Tibial nerve (tissue), 4 donors: ENCODE measurements at places on chromosomes 1 and 21.

GRCh38 chr1:244779410-244779809, 56.0 kb upstream of the COX20 start:
- DNase-seq = no peak

DNA sequence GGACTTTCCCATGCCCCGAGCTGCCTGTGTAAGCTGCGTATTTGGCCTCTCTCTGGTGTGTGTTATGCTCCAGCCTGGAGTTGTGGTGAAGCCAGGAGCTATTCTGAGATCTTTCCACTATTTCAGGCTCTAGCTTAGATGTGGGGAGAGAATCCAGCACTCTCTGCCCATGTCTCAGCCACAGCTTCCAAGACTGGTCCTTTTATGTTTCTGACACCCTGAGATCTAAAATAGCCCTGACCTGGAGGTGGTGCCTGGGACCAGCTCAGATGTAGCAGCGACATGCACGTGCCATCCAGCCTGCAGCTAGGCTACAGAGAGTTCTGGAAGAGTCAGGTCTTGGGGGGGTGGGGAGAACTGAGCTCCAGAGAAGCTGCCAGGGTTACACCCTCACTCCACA, 76.5 kb downstream of the TENT5C start:
- DNase-seq = no peak

- DNase-seq = no peak
These were observed 721 bp downstream of the PBXIP1 start for GRCh38 chr1:154955039-154955717.

GRCh38 chr1:13677896-13678295, 22.1 kb upstream of the PRDM2 start:
- no peak for DNase-seq

DNA sequence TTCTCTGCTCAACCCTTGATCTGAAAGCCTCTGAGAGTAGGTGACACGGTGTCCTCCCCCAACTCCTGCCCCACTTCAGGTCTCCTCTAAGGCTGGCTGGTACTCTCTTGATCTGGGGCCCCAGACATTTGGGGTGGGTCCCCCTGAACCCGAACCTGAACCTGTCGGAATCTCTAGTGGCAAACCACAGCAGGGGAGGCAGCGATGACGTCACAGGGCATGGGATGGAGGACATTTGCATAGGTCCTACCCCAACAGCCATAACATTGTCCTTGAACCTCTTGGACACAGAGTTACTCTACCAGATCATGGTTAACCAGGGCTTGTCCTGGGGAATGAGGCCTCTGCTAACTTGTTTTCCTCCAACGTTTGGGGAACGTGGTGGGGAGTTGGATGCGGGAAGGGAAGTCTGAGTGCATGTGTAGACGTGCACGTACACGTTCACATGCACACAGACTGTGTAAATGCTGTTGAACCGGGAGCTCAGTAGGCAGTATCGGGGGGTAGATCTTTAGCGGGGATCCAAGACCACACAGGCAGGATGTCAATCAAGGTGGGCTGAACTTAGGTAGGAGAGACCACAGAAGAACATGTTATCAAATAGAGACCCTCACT, 32.4 kb downstream of the CITED4 start:
- no peak for DNase-seq

GRCh38 chr1:156368889-156369684, at the start of gene RHBG:
RHBG (plus strand) TSS chr1:156369211; CDS start chr1:156369250, 39 bp downstream.
- no peak for DNase-seq

GRCh38 chr1:1599030-1599934, 653 bp downstream of the FNDC10 start:
- no peak for DNase-seq

GRCh38 chr1:47669081-47669585, 231.3 kb downstream of the FOXD2 start:
- DNase-seq = no peak

DNA sequence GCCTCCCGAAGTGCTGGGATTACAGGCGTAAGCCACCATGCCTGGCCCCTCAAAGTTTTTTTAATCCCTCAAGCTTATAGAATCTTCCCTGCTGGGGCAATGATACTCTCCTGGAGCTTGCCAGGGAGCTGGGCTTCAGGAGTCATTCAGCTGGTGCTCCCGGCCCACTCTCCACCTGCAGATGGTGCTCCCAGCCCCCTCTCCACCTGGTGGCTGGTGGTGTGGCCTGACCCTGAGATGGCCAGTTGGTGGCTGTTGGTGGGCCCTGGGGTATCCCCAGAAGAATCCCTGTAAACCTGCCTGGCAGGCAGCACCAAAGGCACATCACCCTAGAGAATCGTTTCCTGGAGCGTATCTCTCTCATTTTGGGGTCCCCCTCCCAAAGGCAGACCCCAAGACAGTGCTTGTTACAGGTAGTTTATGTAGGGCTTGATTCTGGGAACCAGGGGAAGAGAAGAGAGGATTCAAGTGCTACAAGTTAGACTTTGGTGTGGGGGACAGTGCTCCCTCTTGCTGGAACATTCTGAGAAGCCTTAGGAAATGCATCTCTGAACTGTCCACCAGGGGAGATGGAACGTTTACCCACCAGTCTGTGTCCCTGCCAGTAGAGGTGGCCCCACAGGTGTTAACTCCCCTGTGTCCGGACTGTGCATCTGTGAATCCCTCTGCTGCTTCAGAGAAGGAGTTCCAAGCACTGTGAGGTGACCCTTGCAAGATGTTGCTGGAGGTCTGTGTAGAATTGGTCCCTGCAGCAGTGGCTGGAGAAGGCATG, 29.1 kb upstream of the ACTL8 start:
- DNase-seq = no peak

GRCh38 chr1:119729044-119729443, 17.3 kb downstream of the PHGDH start:
- DNase-seq = no peak

- DNase-seq = no peak
These were observed 3.0 kb upstream of the TSPAN1 start for GRCh38 chr1:46171871-46172270.

GRCh38 chr1:83583351-83584014, 415.4 kb downstream of the TTLL7 start:
- DNase-seq = no peak

DNA sequence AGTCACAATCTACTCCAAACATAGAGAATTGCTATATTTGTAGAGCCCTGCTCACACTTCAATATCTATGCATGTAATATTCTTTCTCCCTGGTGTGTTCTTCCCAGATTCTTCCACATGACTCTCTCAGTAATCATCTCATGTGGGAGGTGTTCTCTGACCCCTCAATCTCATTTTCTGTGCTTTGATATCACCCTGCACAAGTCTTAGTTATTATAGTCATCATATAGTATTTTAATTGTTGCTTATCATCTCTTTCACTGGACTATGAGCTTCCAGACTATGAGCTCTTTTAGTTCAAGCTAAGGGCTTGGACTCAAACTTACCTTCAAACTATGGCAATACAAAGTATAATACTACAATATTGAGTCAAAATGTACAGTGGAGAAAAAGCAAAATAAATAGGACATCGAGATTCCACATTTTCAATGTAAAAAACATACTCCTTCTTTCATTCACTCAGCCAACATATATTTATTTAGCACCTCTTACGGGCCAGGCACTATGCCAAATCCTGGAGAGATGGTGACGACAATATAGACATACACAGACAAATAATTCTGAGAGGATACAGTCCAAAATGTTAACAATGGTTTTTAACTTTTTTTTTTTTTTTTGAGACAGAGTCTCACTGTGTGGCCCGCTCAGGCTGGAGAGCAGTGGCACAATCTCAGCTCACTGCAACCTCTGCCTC, 12.7 kb downstream of the TESK2 start:
- no peak for DNase-seq

DNA sequence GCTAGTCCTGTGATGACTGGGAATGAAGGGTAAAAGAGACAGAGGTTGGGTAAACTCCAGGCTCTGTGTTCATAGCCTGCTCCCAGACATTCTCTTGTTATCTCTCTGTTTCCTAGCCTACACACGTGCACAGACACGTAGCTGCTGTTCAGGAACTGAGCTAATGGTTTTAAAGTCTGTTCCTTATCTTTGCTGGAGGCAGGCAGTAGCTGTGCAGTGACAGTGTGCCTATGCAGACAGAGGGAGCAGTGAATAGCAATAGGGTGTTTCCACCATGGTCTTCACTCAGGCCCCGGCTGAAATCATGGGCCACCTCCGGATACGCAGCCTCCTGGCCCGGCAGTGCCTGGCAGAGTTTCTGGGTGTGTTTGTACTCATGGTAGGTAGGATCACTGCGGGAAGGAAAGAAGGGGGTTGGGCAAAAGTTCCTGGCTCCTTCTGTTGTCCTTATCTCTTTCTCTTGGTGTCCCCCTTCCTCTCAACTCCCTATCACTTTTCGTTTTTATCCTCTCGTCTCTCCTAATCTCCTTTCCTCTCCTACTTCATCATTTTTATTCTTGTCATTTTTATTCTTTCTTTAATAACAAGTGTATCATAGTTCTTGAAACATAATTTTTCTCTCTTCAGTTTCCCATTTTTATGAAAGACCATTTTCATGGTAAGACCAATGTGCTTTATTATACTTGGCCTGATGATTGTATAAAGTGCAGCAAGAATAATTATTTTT, at the start of gene AQP10:
TSS of gene AQP10 (plus strand) at position 212 of the 727 bp plus-strand sequence. CDS start at position 275, 63 bp downstream.
- no peak for DNase-seq

DNA sequence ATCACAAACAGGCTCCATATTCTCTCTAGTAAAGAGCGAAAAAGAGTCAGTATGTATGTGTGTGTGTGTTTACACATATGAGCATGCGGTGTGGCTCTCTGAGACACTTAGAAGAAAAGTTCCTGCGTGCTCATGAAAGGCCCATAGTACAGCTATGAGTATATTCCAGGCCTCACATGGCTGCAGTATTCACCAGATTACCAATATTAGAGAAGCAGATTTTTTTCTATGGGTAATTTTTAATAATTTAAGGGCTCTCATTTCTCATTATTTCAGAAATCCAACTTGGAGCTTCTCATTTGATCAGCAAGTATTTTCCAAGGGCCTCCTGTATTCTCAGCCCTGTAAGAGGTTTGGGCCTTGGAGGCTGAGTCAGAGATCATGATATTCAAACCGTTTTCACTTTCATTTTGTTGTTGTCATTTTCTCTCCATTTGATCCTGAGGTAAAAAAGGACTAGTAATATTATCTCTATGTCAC, 232.9 kb upstream of the SGIP1 start:
- peak; percentile 12 for DNase-seq

GRCh38 chr21:15430577-15430976, 299.2 kb upstream of the USP25 start:
- no peak for DNase-seq

- DNase-seq = no peak
These were observed 2.7 kb downstream of the COLGALT2 start for GRCh38 chr1:184034761-184035379.

GRCh38 chr1:193590102-193590501, 403.7 kb upstream of the B3GALT2 start:
- DNase-seq = no peak

DNA sequence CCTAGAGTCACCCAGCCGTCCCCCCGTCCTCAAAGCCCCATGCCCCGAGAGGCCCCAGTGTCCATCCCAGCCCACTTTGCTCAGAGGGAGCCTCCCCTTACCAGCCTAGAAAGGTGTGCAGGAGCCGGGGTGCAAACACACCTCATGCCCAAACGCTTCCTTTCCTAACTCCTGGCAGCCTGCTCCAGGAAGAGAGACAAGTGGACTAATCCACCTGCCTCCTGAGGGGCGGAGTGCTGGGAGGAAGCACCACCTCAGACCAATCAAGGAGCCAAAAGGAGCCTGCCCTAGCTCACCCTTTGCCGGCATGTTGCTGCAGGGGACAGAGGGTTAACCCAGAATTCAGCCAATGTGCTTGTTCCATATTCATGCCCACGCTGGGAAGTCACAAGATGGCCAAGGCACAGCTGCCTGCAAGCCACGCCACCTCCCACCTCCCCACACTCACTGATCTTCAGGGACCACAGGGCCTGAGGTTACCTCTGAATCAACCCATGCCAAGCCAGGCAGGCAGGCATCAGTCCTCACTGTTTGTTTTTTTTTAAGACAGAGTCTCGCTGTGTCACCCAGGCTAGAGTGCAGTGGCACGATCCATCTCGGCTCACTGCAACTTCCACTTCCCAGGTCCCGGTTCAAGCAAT, 27.8 kb downstream of the PLEKHA6 start:
- no peak for DNase-seq

DNA sequence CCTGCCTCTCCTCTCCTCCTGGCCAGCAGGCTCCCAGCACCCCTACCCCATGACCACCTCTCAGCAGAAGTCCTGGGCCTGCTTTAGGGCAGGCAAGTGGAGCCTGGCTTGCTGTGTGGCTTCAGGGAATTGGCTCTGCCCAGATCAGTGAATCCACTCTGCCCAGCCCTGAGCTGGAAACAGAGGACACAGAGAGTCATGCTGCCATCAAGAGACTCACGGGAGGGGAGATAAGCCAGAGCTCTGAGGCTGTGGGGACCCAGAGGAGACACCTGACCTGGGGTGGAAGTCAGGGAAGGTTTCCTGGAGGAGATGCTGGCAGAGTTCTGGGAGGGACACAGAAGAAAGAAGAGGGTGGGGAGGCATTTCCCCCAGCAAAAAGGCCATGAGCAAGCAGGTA, 54.2 kb downstream of the GLIS1 start:
- DNase-seq = no peak

- DNase-seq = no peak
These were observed 2.3 kb downstream of the COL9A2 start for GRCh38 chr1:40314721-40315238.

DNA sequence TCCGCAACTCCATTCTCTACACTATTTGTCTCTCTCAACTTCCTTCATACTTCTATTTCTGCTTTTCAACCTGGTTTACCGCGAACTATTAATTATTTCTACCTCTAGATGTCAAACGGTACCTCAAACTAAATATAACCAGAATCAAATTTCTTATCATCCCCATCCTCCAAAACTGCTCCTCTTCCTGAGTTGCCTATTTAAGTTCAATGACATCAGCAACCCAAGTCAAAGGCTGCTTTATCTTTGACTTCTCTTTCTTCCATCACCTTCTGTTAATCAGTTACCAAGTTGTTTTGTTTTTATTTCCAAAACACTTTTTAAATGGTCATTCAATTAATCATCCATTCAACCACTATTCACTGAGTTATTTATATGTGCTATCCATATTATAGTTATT, 171.9 kb downstream of the COL24A1 start:
- DNase-seq = no peak

DNA sequence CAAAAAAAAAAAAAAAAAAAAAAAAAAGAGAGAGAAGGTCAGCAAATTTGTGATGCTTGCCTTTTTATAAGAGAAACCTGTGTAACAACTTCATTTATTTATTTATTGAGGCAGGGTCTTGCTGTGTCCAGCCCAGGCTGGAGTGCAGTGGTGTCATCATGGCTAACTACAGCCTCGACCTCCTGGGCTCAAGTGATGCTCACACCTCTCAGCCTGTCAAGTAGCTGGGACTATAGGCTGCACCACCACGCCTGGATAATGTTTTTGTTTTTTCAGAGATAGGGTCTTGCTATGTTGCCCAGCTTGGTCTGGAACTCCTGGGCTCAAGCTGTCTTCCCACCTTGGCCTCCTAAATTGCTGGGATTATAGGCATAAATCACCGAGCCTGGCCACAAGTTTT, 42.4 kb downstream of the DHCR24 start:
- DNase-seq = no peak
